ENCODE measurements at places on chromosomes 7 and 10.

DNA sequence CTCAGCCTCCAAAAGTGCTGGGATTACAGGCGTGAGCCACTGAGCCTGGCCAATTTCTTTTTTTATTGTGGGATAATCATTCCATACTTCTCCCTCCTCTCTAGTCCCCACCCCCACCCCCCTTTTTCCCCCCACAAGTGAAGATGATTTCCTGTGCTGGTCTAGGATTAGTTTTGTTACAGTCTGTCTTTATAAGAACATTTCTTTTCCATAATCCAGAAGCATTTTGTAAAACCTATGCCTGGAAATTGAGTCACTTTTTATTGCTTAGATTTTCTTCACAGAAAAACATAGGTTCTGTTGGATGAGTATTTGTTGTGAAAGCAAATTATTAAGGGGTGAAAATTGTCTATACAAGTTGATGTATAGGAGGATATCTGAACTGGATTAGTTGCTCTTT, 98.9 kb downstream of the KAT6B start:
- no peak for DNase-seq

DNA sequence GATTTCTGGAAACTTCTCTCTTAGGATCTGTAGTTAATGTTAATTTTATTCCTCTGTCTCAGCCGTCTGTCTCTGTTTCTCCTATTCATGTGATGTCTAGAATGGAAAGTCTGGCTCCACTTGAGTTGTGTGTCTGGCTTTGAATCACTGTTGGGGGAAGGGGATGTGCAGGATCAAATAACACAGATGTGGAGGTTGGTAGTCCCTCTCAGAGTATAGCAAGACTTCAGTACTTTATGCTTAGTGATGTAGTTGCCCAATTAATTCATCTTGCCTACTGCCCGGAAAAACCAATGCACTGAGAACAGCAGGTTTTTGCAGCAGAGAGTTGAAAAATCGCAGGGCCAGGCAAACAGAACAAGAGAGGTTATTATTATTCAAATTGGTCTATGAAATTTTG, 79.2 kb downstream of the PHTF2 start:
- DNase-seq: no peak

DNA sequence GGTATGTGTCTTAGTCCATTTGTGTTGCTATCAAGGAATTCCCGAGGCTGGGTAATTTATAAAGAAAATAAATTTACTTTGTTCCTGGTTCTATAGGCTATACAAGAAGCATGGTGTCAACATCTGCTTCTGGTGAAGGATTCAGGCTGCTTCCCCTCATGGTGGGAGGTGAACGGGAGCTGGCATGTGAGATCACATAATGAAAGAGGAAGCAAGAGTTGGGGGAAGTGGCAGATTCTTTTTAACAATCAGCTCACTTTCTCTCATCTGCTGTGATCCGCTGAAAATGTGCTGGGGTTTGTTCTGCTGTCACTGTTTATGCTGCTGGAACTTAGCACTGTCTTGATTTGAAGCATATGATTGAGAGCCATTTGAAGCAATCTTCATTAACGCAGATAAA, 730.0 kb upstream of the SORCS1 start:
- DNase-seq: no peak

DNA sequence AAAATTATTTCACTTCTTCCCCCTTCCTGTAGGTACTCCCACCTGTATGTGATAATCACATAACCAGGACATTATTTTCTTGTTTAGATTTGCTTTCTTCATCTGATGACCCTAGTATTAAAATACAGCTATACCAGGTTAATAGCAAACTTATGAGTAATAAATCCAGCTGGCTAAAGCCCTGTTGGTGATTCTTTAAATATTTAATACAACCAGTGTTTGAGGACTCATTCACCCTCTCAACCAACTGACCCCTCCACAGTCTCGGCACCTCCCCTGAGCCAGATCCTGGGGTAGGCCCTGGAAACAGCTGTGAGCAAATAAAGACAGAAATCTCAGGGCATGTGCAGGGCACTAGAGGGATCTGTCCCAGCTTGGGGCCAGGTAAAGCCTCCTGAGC, 58.5 kb downstream of the BLNK start:
- no peak for DNase-seq

GRCh38 chr10:124332426-124332825, 86.3 kb downstream of the OAT start:
- no peak for DNase-seq

Measured in CD4-positive, alpha-beta T cell (primary cell).